ENCODE measurements at places on chromosomes 5 and 9.

DNA sequence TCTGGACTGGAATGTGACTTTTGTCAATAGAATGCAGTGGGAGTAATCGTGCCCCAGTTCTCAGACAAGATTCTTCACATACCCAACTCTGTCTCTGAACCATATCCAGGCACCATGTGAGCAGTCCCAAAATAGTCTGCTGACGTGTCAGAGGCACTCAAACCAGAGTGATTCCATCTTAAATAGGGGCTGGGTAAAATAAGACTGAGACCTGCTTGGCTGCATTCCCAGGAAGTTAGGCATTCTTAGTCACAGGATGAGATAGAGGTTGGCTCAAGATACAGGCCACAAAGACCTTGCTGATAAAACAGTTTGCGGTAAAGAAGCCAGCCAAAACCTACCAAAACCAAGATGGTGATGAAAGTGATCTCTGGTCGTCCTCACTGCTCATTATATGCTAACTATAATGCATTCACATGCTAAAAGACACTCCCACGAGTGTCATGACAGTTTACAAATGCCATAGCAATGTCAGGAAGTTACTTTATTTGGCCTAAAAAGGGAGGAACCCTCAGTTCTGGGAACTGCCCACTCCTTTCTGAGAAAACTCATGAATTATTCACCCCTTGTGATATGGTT, 16.9 kb upstream of the PLCXD3 start:
- DNase-seq: no peak

DNA sequence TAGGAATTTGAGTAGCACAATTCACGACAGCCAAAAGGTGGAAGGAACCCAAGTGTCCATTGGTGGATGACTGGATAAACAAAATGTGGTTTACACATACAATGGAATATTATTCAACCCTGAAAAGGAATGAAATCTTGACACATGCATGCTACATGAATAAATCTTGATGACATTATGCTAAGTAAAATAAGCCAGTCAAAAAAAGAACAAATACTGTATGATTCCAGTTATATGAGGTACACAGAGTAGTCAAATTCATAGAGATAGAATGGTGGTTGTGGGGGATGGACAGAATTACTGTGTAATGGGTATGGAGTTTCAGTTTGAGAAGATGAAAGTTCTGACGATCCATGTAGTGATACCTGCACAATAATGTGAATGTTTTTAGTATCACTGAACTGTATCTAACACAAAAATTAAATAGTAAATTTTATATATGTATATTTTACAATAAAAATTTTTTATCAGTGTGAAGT, 117.7 kb upstream of the GNA14 start:
- DNase-seq: no peak

DNA sequence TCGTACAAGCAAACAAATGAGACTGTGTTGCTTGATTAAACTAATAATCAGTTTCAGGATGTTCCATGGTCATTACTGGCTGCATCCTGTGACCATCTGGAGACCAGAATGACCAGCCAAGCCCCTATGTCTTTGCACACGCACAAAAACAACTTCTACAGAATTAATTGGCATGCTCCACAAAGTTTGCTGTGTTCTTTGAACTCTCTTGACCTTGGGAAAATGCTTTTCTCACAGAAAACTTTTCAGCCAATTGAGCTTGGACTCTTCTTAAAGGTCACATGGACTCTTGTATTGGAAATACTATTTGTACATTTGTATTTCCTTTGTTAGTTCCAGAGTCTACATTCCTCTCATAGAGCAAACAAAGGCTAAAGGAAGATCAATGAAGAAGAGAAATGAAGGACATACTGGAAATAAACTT, 147.8 kb downstream of the ARRDC3 start:
- DNase-seq: no peak

- no peak for DNase-seq
Observed at GRCh38 chr9:121962421-121962820, 130.7 kb downstream of the TTLL11 start.

- DNase-seq: no peak
Observed at GRCh38 chr9:87381050-87381711, 116.5 kb upstream of the DAPK1 start.

GRCh38 chr5:119315516-119315949, 40.3 kb upstream of the TNFAIP8 start:
- no peak for DNase-seq

- DNase-seq: no peak
Observed at GRCh38 chr5:79573983-79574890, 38.0 kb upstream of the TENT2 start.

DNA sequence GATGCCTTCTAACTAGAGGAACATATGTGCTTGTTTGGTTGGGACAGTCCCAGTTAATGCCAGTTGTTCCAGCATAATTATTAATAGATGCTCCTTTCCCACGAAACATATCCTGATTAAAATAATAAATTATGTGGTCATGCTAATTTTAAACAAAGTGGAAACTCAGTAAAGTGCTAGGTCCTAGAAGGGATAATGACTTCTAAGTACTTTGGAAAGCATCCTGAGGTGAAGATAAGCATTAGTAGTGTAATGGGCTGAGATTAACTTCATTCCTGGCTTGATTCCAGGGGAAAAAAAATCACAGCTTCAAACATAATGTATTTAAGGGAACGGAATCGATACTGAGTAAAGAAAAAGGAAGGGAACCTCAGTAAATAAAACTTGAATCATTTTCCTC, 213.7 kb upstream of the SNX2 start:
- DNase-seq: no peak
